ENCODE measurements at places on chromosomes 7 and 10. TPM values are rescaled to one million over a fixed set of nuclear protein-coding genes. Genes with fewer than 3 reads are reported as not detected.
A peak's percentile ranks its signal among the peaks of the same experiment; 100 is the strongest.

GRCh38 chr10:56728349-56728748 is 367.3 kb upstream of the ZWINT start:
- DNase-seq: no peak

The ADAM22 gene
- total RNA-seq: 1.8 TPM

GRCh38 chr10:102283488-102283887 is 38.2 kb downstream of the GBF1 start:
- peak; percentile 40 for DNase-seq

GRCh38 chr7:151699147-151699927 is 177.6 kb downstream of the PRKAG2 start:
- no peak for DNase-seq

GRCh38 chr7:128705891-128706333 is 33.2 kb upstream of the CALU start:
- DNase-seq: no peak

The TSPAN14 gene
- 48.9 TPM for total RNA-seq

DNA sequence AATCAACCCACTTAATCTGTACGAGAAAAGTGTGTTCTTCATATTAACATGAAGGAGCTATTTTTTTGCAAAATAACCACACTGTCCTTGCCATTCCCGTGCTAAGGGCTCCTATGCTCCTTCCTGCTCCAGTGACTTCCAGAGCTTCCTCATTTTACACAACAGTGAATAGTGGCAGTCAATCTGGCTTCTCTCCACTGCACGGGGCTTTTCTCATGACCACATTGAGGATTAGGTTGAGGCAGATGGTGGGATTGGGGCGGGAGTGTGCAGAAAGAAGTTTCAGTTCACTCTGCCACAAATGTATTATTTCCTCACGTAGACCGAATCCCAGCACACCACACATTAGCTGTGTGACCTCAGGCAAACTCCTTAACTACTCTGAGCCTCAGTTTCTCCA is 235.1 kb downstream of the ARHGAP12 start:
- no peak for DNase-seq

The CUZD1 gene
- 1.0 TPM for total RNA-seq

The SPDYE2 gene
- total RNA-seq: not detected

- DNase-seq: no peak
These were observed 34.3 kb upstream of the BTBD16 start for GRCh38 chr10:122236690-122237306.

DNA sequence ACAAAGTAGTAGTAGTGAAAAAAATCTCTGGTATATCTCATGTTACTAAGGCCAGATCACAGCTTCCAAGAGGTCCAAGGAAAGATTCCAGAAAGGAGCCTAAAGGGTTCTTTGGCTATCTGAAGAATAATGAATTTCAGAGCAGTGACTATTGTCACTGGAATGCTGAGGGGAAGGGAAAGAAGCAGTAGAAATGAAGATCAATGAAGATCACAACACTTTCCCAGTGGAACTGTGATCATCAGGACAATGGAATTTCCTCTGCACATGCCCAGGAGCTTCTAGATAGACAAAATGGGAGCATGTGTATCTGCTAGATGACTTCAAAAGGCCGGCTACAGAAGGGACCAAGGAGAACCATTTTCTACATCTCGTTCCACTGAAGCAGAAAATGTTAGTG is 219.5 kb upstream of the PHYHIPL start:
- DNase-seq: no peak

The TSPAN12 gene
- not detected for total RNA-seq

The SKAP2 gene
- 11.9 TPM for total RNA-seq

DNA sequence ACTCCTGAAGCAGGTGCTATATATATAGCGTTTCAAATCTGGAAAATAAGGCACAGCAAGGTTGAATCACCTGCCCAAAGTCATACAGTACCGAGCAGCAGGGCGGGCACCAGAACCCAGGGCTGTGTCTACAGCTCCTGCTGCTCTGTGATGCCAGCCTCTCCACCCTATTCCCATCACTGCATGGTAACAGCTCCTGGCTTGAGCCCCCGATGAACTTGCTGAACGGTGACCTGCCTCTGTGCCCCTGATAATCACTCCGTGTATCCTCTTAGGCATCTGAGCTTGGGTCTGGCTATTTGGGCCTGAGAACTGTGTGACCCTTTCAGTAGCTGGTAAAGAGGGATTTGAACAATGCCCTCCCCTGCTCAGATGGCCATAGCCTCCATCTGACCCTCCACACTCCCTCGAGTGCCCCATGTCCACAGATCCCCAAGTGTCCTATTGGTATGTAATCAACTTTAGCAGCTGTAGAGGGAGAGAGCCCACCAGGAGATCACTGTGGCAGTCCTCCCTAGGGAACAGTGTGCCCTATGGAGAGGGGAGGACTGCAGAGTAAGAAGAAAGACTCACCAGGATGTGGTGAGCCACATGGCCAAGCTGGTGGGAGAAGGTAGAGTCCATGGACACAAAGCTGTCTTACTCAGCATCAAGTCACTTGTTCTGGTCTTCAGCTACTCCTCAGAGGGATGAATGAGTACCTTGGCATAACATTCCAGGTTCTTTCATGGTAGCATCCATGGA is 1.1 kb upstream of the ARHGAP22 start:
- DNase-seq: no peak

Data from activated CD4-positive, alpha-beta memory T cell treated with anti-CD3 and anti-CD28 coated beads for 36 hours (primary cell).